IPS DF 19.7 (cell line): ENCODE measurements at places on chromosomes 6 and 20.

DNA sequence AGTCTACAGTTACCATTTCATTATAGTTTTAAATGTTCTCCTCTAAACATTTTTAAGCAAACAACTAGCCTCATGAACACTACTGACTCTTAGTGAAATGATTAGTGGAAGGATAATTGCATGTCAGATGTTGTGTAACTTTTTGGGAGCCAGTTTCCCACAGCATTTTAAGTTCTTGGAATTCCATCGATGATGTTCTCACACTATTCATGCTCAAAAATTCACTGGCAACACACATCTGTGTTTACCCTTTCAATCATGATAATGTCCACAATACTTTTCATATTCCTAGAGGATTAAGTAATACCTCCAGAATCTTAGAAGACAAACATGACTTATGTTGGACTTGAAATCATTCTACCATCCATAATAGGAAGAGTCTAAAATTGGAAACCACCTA, 678.1 kb upstream of the ID4 start:
- DNase-seq: no peak

DNA sequence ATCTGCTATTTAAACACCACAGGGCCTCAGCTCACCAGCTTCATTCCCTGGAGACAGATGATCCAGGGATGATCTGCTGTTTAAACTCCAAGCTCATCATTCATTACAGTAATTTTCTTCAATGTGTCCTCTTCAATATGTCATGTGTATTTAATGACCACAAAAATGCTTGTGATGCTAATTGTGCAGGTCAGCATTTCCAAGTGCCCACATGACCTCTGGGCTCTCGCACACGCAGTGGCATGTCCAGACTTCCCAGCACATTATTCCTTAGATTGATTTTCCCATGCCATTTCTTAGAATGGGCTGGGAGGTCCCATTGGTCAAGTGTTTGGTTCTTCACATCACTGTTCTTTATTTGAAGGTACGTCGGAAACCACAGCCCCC, 434.4 kb downstream of the HAO1 start:
- no peak for DNase-seq

DNA sequence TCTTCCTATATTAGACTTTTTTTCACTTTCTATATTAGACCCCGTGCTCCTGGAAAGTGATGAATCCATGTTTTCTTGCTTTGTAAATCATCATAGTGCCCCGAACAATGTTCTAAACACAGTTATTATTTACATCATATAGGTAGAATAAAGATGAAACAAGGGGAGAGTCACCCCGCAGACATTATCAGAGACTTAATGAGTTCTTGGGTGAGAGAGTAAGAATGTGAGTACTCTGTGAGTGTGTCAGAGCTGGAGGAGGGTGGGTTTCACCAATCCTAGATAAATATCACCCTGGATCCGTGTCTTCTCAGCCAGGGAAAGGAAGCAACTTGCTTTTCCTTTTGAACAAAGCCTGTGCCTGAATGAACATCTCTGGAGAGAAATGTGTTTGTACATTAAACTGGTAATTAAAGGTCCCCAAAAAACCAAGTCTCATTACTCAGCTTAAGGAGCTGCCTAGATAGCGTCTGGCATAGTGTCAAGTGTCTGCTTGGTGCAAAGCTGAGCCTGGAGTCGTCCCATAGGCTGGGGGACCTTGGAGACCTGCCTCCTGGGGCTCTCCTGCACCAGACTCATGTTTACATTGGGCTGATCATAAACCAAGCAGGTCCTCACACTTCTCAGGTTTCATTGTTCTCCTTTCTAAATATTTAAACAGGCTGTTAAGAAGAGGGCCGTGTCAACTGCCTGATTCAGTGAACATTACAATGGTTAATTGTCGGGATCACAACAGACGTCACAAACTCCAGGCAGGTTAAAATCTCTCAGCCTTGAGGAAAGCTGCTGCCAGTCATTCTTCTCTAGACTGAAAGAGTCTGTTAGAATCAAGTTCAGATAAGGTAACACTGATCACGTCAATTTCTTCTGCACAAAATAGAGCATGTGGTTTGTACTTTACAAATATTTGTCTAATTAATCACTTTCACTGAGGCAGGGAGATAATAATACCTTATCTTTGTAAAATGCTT, 179.7 kb upstream of the MYLIP start:
- DNase-seq: no peak

- DNase-seq: no peak
Observed at GRCh38 chr6:130994319-130995097, 68.5 kb downstream of the EPB41L2 start.

GRCh38 chr6:100998111-100998510, 117.0 kb upstream of the ASCC3 start:
- no peak for DNase-seq

GRCh38 chr6:16669227-16669626, 92.0 kb downstream of the ATXN1 start:
- DNase-seq: no peak

DNA sequence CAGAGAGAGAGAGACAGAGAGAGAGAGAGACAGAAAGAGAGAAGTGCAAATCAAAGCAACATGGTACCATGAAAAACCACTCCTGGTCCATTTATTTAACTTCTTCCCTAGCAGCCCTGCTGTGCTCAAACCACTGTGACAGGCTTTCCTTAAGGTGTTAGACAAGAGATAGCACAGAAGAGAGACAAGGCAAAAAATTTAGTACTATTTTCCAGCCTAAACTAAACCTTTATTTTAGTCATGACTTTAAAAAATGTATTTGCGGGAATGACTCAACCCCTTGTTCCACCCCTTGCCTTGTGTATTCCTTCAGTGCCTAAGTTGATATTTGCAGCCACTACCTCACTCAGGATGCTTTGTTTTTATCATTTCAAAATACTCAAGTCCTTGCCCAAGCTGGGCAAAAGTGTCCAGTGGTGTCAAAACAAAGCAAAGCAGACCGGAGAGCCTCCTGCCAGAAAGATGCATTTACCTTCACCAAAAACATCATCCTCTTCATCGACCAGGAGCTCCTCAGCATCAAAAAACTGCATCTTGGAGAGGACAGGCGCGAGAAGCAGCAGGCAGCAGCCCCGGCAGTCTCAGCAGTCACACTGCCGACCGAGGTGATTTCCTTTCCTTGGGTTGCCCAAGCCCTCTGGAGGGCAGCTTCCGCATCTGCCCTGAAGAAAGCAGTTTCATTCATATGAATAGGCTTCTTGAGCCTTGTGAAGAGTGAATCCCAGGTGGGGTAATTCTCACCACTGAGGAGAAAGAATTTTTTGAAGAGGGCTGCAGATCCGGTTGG, at the start of gene RIPOR2:
TSS of gene RIPOR2 (minus strand) at position 595 of the 787 bp plus-strand sequence. CDS start at position 533, 62 bp downstream.
- DNase-seq: peak; percentile 67

DNA sequence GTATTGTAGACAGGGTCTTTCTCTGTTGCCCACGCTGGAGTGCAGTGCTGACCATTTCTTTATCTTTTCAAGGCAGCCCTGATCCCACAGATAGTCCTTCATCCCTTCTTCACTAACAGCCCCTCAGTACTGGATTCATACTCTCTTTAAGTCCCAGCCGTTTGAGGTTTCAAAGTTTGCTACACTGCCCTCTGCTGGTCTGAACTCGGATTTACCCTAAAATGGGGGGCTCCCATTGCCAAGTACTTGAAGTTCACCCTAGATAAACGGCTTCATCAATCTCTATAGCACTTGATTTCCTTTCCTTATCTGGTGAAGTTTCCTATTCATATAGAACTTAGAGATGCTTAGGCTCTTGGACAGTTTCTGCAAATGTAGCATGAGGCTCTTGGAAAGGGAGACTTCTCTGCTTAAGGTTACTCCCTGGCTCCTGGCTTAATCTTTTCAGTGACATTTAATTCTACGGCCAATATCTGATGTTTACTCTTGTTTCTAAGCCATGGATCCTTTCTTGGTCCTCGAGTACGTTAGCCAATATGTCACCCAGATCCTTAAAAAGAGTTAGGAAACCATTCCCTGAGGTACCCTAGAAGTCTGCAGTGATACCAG, 21.4 kb upstream of the PREP start:
- DNase-seq: no peak

GRCh38 chr6:34909320-34909883, 20.3 kb downstream of the ANKS1A start:
- DNase-seq: no peak

- DNase-seq: no peak
Observed at GRCh38 chr6:165775721-165776120, 112.7 kb upstream of the PDE10A start.

- no peak for DNase-seq
Observed at GRCh38 chr20:8094415-8094818, 37.6 kb upstream of the PLCB1 start.
